ENCODE measurements at places on chromosomes 5 and 9.

DNA sequence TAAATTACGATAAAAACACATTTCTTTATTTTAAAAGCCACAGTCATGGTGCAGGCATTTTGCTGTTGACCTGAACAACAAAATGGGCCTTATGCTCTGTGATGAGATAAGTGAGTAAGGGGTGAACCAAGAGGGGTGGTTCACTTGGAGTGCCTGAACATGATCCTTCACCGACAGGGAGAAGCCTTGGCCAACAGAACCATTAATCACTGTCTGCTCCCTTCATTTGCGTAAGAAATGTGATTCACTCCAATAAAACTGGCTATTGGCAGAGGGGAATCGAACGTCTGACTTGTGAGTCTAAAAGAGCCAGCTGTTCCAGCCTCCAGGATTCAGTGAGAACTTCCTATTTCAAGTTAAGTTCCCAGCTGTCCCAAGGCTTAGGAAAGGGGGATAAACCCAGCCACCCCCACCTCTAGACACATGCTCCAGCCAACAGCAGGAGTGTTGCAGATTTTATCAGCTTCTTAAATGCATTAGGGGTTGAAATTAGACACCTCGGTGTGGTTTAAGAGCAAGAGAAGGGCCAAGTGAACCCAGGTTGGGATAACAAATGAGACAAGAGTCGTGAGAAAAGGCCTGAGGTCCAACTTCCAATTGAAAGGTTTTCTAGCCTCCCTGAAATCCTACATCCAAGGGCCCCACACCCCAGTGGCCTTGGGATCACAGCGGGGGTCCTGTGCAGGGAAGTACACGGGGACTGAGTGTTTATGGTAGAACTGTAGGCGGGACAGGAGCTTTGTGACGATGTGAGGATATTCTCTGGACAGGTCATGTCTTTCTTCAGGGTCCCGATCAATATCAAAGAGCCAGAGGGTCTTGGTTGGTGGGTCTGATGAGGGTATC, 131.4 kb upstream of the LHFPL2 start:
- DNase-seq: no peak

- no peak for DNase-seq
Observed at GRCh38 chr9:92377876-92378275, 26.5 kb downstream of the OGN start.

DNA sequence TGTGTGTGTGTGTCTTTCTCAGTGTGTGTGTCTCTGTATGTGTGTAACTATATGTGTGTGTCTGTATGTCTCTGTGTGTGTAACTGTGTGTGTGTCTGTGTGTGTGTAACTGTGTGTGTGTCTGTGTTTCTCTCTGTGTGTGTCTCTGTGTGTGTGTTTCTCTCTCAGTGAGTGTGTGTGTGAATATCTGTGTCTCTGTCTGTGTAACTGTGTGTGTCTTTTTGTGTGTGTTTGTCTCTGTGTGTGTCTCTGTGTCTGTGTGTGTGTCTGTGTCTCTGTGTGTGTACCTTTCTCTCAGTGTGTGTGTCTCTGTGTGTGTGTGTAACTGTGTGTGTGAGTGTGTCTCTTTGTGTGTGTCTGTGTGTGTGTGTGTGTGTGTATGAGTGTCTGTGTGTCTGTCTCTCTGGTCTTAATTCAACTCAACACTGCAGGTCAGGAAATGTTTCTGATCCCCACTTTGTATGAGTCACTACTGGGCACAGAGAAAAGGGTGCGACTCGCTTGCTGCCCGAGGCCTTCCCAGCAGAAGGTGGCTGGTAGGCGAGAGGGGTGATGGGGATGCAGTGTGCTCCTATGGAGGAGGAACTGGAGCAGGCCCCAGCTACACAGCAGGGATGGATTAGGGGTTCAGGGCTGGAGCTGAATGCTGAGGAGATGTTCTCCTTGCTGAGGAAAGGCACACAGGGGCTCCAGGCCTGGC, 52.1 kb downstream of the NSG2 start:
- no peak for DNase-seq

GRCh38 chr9:21434202-21435014, 5.8 kb upstream of the IFNA1 start:
- DNase-seq: no peak

DNA sequence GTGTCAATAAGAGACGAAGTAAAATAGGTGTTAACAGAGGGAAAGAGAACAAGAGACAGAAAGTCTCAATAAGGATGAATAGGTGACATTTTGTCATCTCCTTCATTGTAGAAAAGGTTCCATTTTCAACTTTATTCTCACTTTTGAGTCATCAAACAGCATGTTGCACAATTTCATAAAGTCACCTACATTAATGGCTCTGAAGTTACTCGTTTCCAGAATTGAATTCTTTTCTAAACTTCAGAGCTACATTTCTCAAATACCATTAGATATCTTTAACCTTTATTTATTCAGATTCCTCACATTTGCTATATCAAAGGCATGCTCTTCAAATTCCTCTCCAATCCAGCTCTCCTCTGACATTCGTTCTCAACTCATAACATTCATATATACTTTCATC, 13.1 kb downstream of the ADAMTS6 start:
- no peak for DNase-seq

GRCh38 chr5:117455236-117456233, 880.9 kb upstream of the SEMA6A start:
- no peak for DNase-seq

GRCh38 chr5:155728146-155728856, 598.7 kb upstream of the SGCD start:
- DNase-seq: no peak

- DNase-seq: no peak
Observed at GRCh38 chr5:117055517-117055916, 480.9 kb upstream of the SEMA6A start.

DNA sequence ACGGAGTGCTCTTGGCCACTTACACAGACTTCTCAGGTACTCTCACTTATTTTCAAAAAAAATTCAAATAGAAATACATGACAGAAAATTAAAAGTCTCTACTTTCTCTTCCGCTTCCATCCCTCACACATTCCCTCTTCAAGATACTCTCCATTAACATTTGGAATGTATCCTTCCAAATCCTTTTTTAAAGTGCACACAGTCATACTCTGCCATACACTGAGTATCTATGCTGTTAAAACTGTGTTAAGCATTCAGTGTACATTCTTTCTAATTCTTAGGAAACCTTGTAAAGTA, 15.5 kb downstream of the GOLPH3 start:
- DNase-seq: no peak

GRCh38 chr9:76699971-76700370, 64.3 kb upstream of the PCA3 start:
- no peak for DNase-seq

GRCh38 chr5:135871268-135871915, 24.2 kb downstream of the IL9 start:
- DNase-seq: no peak

DNA sequence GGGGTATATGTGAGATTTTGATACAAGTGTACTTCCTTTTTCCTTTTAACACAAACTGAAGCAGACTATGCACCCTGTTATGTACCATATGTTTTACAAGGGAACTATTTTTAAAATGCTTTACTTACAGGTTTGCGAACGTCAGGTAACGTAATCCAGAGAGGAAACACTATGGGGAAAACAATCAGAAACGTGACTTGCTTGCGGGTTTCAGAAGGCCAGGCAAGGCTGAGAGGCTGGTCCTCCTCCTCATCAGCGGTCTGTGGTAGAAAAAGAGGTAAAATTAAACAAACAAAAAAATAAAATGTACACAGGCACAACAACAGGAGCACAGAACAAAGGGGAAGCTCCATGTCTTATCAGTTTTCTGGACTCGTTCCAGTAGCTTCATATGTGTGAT, 141.2 kb downstream of the ACER2 start:
- DNase-seq: no peak

Data from cortex of kidney (tissue), 1 donor.